ENCODE measurements at places on chromosomes 2 and 18. TPM values are rescaled to one million over a fixed set of nuclear protein-coding genes. Genes with fewer than 3 reads are reported as not detected.

DNA sequence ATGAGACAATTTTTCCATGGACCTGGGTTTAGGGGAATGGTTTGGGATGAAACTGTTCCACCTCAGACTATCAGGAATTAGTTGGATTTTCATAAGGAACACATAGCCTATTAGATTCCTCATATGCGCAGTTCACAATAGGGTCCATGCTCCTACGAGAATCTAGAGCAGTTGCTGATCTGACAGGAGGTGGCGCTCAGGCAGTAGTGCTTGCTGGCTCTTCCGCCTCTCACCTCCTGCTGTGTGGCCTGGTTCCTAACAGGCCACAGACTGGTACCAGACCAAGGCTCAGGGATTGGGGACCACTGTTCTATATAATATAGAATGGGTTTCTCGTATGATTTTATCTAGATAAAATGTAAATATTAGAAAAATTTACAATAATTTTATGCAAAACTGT is 338.7 kb downstream of the CPS1 start:
- DNase-seq, result no peak

DNA sequence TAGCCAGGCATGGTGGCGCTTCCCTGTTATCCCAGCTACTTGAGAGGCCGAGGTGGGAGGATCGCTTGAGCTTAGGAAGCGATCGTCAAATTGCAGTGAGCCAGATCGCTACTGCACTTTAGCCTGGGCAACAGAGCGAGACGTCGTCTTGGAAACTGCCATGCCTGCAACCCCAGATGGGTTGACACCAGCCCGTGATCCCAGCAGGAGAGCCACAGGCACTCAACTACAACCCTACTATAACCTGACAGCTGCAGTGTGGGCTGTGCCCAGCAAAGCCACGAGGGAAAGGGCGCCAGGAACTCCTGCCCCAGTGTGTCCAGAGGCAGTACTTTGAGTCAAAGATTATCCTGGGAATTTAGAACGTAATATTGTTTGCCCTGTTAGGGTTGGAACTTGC is 85.6 kb downstream of the SS18 start:
- DNase-seq, result no peak

DNA sequence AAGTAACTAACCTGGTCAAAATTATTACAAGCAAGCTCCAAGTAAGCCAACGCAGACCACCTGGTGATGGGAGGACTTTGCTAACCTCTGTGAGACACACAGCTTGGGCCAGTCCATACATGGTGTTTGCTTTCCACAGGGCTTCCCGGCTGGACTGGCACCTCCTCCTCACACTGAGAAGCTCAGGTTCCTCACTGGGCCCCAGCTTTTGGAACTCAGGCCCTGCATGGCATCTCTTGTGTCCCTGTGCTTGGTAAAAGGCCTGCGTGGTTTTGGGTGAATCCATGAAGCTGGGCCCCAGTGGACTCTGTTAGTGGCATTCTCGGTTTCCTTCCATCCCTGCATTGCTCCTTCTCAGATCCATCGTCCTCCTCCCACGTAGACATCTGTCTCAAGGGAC is 123.4 kb downstream of the VAPA start:
- DNase-seq, result no peak

- no peak for DNase-seq
Measured at GRCh38 chr2:66389651-66390131, 45.2 kb upstream of the MEIS1 start.

GRCh38 chr2:11842336-11842735 is 95.9 kb downstream of the LPIN1 start:
- peak; percentile 20 for DNase-seq

- DNase-seq, result no peak
Measured at GRCh38 chr18:62744076-62744968, 29.0 kb downstream of the PHLPP1 start.

DNA sequence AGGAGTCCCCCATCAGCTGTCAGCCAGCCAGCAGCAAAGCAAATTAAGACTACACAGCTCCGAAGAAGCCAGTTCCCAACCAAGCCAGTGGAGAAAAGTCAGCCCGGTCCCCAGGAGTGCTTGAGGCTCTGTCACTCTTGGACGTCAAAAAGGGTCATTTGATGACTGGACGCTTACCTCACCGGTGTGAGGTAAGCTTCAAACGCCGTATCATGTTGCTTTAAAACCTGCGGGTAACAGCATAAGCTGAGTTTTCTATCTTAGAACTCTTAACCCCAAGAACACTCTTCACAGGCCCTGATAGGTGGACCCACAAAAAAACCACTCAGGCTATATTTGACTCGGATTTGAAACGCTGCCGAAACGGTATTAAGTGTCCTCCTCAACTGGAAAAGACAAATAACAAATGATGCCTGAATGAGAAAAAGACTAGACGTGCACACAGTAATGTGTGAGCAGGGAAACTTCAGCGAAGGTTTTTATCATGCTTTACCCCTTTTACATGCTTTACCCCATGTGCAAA is 682 bp upstream of the LNPK start:
- no peak for DNase-seq

- no peak for DNase-seq
Measured at GRCh38 chr2:191922736-191923651, 76.1 kb upstream of the CAVIN2 start.

GRCh38 chr18:7394050-7394659 is 163.3 kb downstream of the LRRC30 start:
- no peak for DNase-seq

- no peak for DNase-seq
Measured at GRCh38 chr2:133710613-133711012, 142.3 kb upstream of the NCKAP5 start.

DNA sequence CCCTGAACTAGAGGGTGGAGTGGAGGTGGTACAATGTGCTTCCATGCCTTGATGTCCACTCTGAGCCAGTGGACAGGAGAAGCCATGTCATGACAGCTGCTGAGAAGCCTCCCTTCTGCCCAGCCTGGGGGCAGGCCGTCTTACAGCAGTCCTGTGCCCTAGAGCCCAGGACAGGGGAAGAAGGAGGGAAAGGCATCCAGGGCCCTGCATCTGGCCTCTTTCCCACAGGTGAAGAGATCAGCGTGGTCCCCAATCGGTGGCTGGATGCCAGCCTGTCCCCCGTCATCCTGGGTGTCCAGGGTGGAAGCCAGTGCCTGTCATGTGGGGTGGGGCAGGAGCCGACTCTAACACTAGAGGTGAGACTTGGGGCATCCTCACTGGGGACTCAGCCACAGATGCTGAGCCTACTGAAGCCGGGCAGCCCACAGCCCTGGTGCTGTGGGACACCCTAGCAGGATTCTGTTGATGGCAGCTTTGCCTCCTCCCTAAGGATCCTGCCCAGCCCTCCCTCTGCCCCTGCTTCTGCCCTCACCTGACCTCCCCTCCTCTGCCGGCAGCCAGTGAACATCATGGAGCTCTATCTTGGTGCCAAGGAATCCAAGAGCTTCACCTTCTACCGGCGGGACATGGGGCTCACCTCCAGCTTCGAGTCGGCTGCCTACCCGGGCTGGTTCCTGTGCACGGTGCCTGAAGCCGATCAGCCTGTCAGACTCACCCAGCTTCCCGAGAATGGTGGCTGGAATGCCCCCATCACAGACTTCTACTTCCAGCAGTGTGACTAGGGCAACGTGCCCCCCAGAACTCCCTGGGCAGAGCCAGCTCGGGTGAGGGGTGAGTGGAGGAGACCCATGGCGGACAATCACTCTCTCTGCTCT is 3.1 kb downstream of the IL36RN start:
- DNase-seq, result no peak

GRCh38 chr2:20615466-20616241 is 35.2 kb downstream of the HS1BP3 start:
- peak; percentile 75 for DNase-seq

The IL1RL2 gene
- total RNA-seq, result 0.35 TPM

The GBX2 gene
- not detected for total RNA-seq

The FLACC1 gene
- total RNA-seq, result 12.0 TPM

The AQP12A gene
- total RNA-seq, result not detected

The CFAP53 gene
- total RNA-seq, result 0.48 TPM

The NT5DC4 gene
- not detected for total RNA-seq

The NT5C1B gene
- total RNA-seq, result not detected

The EFHD1 gene
- 20.1 TPM for total RNA-seq
